ENCODE measurements at places on chromosomes 12 and 14.

DNA sequence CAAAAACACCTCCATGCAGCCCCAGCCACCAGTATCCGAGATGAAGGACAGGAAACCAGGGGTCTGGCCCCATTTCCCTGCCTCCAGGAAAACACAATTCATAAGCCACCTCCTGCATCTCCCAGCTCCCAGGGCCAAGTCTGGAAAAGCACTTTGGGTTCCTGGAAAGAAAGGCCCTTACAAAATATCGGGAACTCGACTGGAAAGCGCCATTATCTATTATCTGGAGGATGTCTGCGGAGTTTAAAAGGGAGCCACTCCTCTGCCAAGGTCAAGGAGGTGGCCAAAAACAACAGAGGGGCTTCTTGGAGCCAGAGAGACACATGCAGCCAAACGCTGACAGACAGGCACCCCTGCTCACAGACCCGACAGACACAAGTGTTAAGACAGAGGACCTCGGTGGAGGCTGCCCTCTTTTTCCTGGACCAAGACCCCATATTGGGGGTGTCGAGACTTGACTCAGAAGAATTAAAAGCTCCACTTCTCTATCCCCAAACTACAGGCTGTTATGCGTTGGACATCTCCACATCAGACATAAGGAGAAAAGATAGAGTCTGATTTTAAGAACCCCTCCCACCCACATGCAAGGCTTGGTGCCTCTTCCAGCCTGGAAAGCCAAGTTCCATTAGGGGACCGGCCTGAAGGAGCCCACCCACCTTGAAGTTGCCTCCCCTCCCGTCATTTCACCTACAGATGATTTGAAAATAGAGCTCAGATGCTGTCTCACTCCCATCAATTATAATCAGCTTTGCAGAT lies 9.6 kb downstream of the ACTN1 start:
- no peak for DNase-seq

DNA sequence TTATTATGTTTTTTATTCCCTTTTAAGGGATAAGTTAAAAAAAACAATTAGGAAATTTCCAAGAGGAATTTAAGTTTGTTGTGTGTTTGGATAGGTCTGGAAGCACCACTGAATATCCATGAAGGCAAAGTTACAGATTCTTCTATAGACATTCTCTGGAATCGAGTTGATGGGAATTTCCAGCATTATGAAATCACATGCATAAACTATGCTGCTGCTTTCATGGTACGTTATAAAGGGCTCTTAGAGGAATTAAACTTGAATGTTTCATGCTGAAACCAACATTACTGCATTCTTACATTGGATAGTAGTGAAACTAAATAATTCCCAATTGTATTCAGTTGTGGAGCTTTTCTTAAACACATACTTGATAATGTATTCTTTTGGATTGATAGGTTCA lies 21.5 kb upstream of the PTPRQ start:
- no peak for DNase-seq

GRCh38 chr14:55706365-55706684 lies 126.3 kb downstream of the KTN1 start:
- no peak for DNase-seq

- no peak for DNase-seq
Measured at GRCh38 chr12:13093848-13094220, 9.6 kb downstream of the GSG1 start.

- no peak for DNase-seq
Measured at GRCh38 chr12:117342682-117343081, 18.7 kb downstream of the NOS1 start.

All from NCI-H1105 (cell line).